ENCODE measurements at places on chromosomes 1 and 21. TPM values are rescaled to one million over a fixed set of nuclear protein-coding genes. Genes with fewer than 3 reads are reported as not detected.

SLAMF1 gene
- 186 TPM for total RNA-seq

FCGR3A gene
- not detected for total RNA-seq

SLAMF8 gene
- total RNA-seq: 0.30 TPM

PI4KB gene
- 76.8 TPM for total RNA-seq

DENND2D gene
- total RNA-seq: 148 TPM

GRCh38 chr1:145719230-145720079, at the start of gene CD160:
Gene CD160 (plus strand): TSS chr1:145719499. CDS start chr1:145728328, 8,829 bp downstream.
- H3K4me3 ChIP-seq: no peak within 1 kb of the TSS
- H3K27ac ChIP-seq: no peak within 1 kb of the TSS
- peak; percentile 77 for ATAC-seq
- H3K36me3 ChIP-seq: no peaks in the 10 kb centered on the region
- H3K27me3 ChIP-seq: peaks cover 24% of the 10 kb centered on the region
- peaks cover 20% of the 10 kb centered on the region for H3K4me1 ChIP-seq

DNA sequence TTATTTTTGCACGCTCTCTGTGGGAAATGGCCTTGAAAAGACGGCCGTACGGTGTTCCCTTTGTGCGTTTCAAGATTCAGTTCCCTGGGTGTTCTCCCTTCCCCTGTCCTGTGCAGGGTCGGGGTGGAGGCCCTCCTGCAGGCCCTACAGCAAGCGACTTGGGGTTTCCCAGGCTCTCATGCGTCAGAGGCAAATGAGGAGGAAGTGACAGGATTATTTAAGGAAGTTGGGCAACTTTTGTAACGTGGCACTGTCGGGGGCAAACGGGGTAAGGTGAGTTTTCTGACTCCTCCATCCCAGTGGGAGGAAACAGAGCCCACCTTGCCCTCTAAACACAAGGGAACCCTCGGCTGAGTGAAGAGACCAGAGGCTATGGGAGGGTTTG, 16.1 kb upstream of the AJAP1 start:
- H3K36me3 ChIP-seq: no peaks in the 10 kb centered on the region
- no peak overlapping the region for H3K4me3 ChIP-seq
- H3K27me3 ChIP-seq: peaks cover 30% of the 10 kb centered on the region
- H3K27ac ChIP-seq: no peak overlapping the region

DNA sequence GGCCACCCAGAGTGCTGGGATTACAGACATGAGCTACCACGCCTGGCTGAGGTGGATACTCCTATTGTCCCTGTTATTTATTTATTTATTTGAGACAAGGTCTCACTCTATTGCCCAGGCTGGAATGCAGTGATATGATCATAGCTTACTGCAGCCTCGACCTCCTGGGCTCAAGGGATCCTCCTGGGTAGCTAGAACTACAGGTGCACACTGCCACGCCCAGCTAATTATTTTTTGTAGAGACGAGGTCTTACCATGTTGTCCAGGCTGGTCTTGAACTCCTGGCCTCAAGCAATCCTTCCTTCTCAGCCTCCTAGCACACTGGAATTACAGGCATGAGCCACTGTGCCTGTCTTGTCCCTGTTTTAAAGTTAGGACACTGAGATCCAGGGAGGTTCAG, 5.2 kb downstream of the LDLRAP1 start:
- H3K27ac ChIP-seq: no peak overlapping the region
- no peak for ATAC-seq
- H3K4me3 ChIP-seq: peak overlapping the region; percentile 70
- no peaks in the 10 kb centered on the region for H3K27me3 ChIP-seq
- peaks cover 34% of the 10 kb centered on the region for H3K4me1 ChIP-seq
- H3K36me3 ChIP-seq: no peaks in the 10 kb centered on the region

DNA sequence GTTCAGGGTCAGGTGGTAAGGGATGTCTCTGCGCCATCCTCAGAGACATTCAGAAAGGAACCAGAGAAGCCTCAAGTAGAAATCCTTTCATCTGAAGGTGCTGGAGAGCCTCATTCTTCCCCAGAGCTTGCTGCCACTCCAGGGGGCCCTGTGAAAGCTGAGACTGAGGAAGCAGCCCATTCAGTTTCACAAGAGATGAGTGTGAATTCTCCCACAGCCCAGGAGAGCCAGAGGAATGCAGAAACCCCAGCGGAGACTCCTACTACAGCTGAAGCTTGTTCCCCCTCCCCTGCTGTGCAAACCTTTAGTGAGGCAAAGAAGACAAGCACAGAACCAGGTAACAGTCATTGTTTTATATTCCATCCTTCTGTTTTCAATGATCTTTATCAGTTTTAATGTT, 38.7 kb downstream of the ZBTB40 start:
- H3K4me1 ChIP-seq: peaks cover 5% of the 10 kb centered on the region
- no peak overlapping the region for H3K27ac ChIP-seq
- H3K4me3 ChIP-seq: no peak overlapping the region
- no peaks in the 10 kb centered on the region for H3K27me3 ChIP-seq

GRCh38 chr1:169914531-169914930, 20.8 kb upstream of the SCYL3 start:
- peak; percentile 73 for ATAC-seq
- H3K27me3 ChIP-seq: no peaks in the 10 kb centered on the region
- peaks cover 8% of the 10 kb centered on the region for H3K36me3 ChIP-seq
- H3K27ac ChIP-seq: peak overlapping the region; percentile 9

- H3K4me3 ChIP-seq: peak overlapping the region; percentile 90
- peaks cover 9% of the 10 kb centered on the region for H3K4me1 ChIP-seq
- ATAC-seq: no peak
Measured at GRCh38 chr1:109547463-109548320, 723 bp upstream of the GNAI3 start.

DNA sequence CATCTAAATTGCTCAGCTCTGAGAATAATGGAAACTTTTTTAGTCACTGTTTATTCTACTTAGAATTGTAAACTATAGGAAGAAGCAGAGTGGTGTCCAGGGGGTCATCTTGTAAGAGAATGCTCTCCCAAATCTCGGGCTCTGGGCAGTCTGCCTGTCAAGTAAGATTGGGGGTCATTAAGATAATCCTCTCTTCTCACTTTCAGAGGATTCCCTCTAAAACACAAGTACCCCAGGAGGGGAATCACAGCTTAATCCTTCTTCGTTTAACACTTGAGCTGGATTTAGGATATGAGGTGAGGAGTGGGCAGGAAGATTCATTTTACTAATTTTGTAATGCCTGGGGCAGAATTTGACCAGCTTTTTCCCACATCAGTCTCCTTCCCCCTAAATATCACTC, 81.2 kb downstream of the RPS6KA1 start:
- no peak overlapping the region for H3K27ac ChIP-seq
- H3K4me3 ChIP-seq: no peak overlapping the region
- peaks cover 4% of the 10 kb centered on the region for H3K27me3 ChIP-seq

DNA sequence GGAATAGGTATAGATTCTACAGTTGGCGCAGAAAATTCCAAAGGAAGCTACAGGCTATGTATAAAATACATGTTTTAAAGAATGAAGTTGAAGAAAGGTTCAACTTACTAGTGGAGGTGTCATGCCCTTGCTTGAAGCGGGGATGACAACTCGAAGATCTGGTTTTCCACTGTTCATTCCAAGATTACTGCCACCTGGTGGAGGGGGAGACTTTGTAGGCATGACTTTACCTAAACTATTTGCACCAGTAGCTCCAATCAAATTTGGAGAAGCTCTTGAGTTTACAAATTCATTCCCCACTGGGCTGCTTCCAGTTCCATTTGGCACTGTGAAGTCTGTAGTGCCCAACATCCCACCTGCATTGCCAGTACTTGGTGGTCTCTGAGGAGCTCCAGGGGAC, 81.7 kb downstream of the AXDND1 start:
- no peaks in the 10 kb centered on the region for H3K36me3 ChIP-seq
- no peak overlapping the region for H3K4me3 ChIP-seq
- no peaks in the 10 kb centered on the region for H3K4me1 ChIP-seq
- no peak overlapping the region for H3K27ac ChIP-seq
- peaks cover 27% of the 10 kb centered on the region for H3K27me3 ChIP-seq

DNA sequence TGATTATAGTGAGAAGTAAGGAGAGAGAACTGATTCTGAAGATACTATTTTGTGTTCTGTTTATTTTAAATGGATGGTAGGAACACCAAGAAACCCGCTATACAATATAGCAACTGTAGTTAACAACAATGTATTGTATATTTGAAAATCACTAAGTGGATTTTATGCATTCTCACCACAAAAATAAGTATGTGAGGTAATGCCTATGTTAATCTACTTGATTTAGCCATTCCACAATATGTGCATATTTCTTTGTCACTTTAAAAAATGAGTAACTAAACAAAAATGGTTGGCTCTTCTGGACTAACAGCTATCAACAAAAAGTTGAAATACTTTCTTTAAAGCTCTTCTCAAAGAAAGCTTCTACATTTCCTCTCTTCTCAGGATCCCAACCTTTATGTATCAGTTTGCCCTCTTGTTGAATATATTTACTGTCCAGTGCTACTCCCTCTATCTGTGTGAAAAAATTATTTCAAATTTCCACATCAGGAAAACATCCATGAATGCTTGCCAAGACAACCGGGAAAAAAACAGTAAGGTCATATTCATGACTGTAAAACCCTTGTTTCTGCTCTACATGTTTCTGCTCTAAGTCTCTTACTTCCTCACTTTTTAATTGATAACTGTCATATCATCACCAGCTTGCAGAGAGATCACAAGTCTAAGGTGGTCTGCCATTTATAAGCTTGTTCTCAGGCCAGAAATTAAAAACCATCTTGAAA, 27.0 kb downstream of the CLCA4 start:
- no peaks in the 10 kb centered on the region for H3K36me3 ChIP-seq
- H3K27ac ChIP-seq: no peak overlapping the region
- H3K4me3 ChIP-seq: no peak overlapping the region
- no peak for ATAC-seq
- H3K4me1 ChIP-seq: no peaks in the 10 kb centered on the region
- H3K27me3 ChIP-seq: peaks cover 16% of the 10 kb centered on the region

DNA sequence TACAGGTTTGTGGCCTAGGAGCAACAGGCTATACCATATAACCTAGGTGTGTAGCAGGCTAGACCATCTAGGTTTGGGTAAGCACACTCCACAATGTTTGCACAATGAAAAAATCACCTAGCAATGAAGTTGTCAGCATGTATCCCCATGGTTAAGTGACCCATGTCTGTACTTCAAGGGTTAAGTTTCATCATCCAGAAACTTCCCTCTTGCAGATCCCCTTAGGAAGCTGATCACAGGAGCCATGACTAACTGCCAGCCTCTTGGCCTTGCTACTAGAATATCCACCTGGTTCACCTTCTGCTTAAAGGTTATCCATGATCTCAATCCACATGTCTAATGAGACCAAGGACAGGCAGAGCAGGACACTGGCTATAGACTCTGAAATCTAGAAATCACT, 3.5 kb upstream of the UBXN10 start:
- H3K36me3 ChIP-seq: no peaks in the 10 kb centered on the region
- ATAC-seq: no peak
- H3K4me1 ChIP-seq: peaks cover 27% of the 10 kb centered on the region
- H3K27me3 ChIP-seq: no peaks in the 10 kb centered on the region
- H3K4me3 ChIP-seq: no peak overlapping the region
- no peak overlapping the region for H3K27ac ChIP-seq

DNA sequence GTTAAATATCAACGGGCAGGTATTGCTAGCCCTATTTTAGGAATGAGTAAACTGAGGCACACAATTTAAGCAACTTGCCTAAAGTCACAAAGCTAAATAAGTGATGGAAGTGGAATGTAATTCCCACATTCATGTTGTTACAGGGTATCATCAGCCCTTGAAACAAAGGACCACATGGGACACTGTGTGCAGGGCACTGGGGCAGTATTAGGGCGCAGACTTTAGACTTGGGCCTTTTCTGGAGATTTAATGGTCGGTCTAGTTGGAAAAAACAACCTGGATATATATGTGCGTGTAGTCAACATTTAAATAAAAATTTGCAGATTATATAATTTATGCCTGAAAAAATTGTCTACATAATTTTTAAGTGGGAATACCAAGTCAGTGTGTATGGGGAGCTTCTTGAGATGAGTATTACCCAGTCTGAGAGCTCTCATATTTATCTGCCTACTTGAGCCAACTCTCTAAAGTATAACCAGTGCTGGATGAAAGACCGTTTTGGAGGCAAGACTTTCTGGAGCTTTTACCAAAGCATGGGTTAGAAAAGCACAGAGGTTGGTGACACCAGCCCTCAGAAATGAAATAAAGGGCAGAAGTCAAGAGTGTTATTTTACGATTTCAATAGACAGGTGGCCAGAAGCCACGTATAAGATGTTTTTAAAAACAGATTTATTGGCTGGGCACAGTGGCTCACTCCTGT, 1.6 kb downstream of the KDM1A start:
- no peaks in the 10 kb centered on the region for H3K27me3 ChIP-seq
- H3K4me1 ChIP-seq: peaks cover 35% of the 10 kb centered on the region
- peak overlapping the region; percentile 86 for H3K27ac ChIP-seq
- ATAC-seq: no peak
- peak overlapping the region; percentile 91 for H3K4me3 ChIP-seq

GRCh38 chr1:12143631-12144155, 23.1 kb upstream of the TNFRSF1B start:
- no peaks in the 10 kb centered on the region for H3K27me3 ChIP-seq
- peak; percentile 74 for ATAC-seq
- peak overlapping the region; percentile 31 for H3K27ac ChIP-seq
- peaks cover 27% of the 10 kb centered on the region for H3K4me1 ChIP-seq
- peak overlapping the region; percentile 49 for H3K4me3 ChIP-seq
- H3K36me3 ChIP-seq: peaks cover 18% of the 10 kb centered on the region

GRCh38 chr1:229380536-229381160, 37.8 kb upstream of the CCSAP start:
- peaks cover 3% of the 10 kb centered on the region for H3K27me3 ChIP-seq
- H3K36me3 ChIP-seq: no peaks in the 10 kb centered on the region
- H3K4me3 ChIP-seq: no peak overlapping the region
- no peaks in the 10 kb centered on the region for H3K4me1 ChIP-seq

GRCh38 chr1:180382326-180383115, 119.9 kb downstream of the ACBD6 start:
- no peak overlapping the region for H3K27ac ChIP-seq
- no peak overlapping the region for H3K4me3 ChIP-seq
- no peak for ATAC-seq
- H3K27me3 ChIP-seq: no peaks in the 10 kb centered on the region
- peaks cover 32% of the 10 kb centered on the region for H3K36me3 ChIP-seq
- peaks cover 30% of the 10 kb centered on the region for H3K4me1 ChIP-seq

GRCh38 chr21:15151385-15152103, 86.7 kb upstream of the NRIP1 start:
- no peaks in the 10 kb centered on the region for H3K36me3 ChIP-seq
- H3K4me3 ChIP-seq: no peak overlapping the region
- H3K27me3 ChIP-seq: no peaks in the 10 kb centered on the region
- H3K4me1 ChIP-seq: no peaks in the 10 kb centered on the region
- H3K27ac ChIP-seq: no peak overlapping the region
- no peak for ATAC-seq

GRCh38 chr1:55632906-55633305, 417.7 kb upstream of the USP24 start:
- H3K27me3 ChIP-seq: peaks cover 25% of the 10 kb centered on the region
- no peaks in the 10 kb centered on the region for H3K36me3 ChIP-seq
- H3K27ac ChIP-seq: no peak overlapping the region
- no peak for ATAC-seq
- H3K4me1 ChIP-seq: no peaks in the 10 kb centered on the region
- no peak overlapping the region for H3K4me3 ChIP-seq

DNA sequence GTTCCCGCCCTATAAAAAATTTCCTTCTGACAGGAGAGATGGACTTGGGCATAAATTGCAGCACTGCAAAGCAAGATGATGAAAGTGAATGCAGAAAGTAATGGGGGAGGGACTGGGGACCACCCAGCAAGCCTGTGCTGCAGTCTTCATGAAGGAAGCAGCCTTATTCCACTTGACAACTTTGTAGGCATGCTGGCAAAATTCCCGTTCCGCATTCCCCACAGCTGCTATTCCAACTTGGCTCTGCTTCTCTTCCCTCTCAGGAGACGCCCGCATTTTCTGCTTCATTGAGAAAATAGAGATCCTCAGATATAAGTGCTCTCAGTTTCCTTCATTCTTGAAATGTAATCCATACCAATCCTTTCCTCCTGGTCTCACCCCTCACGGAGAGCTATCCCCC, 2.4 kb downstream of the HMGB4 start:
- ATAC-seq: no peak
- H3K27ac ChIP-seq: no peak overlapping the region
- no peaks in the 10 kb centered on the region for H3K36me3 ChIP-seq
- H3K27me3 ChIP-seq: peaks cover 32% of the 10 kb centered on the region
- H3K4me3 ChIP-seq: no peak overlapping the region
